ENCODE measurements at places on chromosomes 11 and 22.

GRCh38 chr22:39317775-39318506 is 1.5 kb downstream of the RPL3 start:
- no peak for DNase-seq

GRCh38 chr22:48152164-48152775 is 1389.8 kb downstream of the TBC1D22A start:
- no peak for DNase-seq

- no peak for DNase-seq
Measured at GRCh38 chr22:43205748-43206508, 19.0 kb upstream of the TTLL12 start.

GRCh38 chr11:133228471-133229329 is 303.6 kb downstream of the OPCML start:
- DNase-seq = no peak

DNA sequence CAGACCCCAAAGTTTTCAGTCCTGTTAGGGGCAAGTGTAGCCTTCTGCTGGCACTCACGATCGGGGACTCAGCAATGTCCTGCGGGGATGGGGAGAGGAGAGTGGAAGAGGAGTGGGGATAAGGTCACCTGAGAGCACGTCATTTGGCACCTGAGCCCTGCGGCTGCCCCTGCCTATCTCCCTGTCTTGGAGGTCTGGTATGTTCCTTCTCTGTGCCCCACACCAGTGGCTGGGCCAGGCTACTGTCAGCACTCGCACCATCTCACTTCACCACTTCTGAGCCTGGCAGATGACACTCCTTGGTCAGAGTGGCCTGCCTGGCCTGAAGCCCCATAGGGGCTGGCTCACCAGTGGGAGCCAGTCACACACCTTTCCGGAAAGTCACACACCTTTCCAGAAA is 20.1 kb upstream of the CHADL start:
- no peak for DNase-seq

GRCh38 chr22:26552466-26552865 is 37.5 kb downstream of the TPST2 start:
- DNase-seq = no peak

DNA sequence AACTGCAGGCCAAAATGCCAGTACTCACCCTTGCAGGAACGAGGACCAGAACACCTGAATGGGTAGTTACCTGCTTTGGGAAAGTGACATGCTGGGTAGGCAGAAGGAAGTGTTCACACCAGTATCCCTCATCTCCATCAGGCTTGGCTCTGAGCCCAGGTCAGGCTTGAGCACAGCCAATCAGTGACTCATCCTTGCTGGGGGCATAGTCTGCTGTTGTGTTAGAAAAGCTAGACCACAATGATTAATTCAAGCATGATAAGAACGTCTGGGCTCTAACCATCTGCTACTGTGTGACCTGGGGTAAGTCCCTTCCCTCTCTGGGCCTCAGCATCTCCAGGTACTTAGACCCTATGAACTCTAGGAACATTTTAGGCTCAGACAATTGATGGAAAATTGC is 450.4 kb downstream of the MIAT start:
- peak; percentile 92 for DNase-seq

DNA sequence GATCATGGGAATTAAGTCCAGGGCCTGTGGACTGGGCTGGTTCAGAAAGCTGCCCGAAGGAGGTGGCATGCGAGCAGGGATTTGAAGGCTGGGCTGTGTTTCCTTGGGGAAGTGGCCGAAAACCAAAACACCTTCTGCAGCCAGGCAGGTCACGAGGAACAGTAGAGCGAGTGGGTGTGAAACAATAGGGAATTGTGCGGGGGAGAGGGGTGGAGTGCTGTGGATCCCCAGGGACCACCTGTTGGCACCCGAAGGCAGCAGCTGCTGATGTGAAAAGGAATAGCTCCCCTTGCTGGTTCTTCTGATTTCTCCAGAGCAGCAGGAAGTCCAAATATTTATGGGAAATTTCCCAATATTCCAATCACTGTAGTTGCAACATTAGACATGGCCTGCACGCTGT is 24.6 kb downstream of the TP53I11 start:
- no peak for DNase-seq

GRCh38 chr22:33922349-33922681 is 2.0 kb upstream of the LARGE1 start:
- DNase-seq = no peak

GRCh38 chr22:32721328-32722180 is 80.0 kb upstream of the TIMP3 start:
- DNase-seq = no peak

DNA sequence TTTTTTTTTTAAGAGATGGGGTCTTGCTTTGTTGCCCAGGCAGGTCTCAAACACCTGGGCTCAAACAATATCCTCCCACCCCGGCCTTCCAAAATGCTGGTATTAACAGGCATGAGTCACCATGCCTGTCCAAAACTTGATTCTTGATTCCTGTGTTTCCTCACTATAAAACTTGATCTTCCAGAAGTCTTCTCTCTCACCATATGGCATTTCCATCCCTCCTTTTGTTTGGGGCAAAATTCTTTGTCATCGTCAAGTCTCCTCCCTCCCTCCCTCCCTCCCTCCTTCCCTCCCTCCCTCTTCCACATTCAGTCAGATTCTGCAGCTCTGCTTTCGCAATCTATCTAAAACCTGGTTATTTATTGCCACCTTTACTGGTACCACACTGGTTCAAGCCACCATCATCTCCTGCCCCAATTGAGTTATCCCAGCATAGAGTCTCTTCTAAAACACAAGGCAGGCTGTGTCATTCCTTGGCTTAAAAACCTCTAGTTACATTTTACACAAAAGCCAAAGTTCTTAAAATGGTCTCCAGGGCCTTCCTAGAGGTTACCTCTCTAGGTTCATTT is 65.0 kb upstream of the HORMAD2 start:
- no peak for DNase-seq

DNA sequence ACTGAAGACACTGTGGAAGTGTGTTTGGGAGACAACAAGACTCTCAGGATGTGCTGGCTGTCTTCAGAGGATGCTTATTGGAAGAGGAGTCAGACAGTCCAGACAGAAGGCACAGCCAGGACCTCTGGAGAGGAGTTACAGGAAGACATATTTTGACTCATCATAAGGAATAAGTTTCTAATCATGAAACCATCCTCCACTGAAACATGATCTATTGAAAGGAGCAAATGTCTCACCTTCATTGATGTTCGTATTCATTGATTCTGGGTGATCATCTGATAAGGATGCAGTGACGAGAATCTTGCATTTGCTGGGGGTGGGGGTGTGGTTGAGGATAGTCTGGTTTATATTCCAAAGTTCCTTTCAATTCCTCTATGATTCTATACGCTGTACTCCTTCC is 2.5 kb upstream of the CXCR5 start:
- no peak for DNase-seq

DNA sequence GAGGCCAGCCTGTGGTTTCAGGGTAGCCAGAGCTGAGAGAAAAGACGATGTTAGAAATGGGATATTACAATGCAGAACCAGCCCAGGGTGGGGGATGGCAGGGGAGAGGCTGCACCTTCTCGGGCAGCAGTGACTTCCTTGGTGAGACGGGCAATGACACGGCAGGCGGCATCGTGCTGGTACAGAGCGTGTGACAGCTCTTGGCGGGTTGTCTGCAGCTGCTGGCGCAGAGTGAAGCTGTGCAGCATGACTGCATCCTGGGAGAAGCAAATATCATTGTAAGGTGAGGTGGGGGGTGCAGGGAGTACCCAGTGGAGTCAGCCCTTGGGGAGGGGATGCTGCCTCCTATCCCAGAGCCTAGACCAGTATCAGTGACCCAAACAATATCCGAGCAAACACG is 3.8 kb downstream of the PRPF19 start:
- no peak for DNase-seq

- no peak for DNase-seq
Measured at GRCh38 chr11:72552399-72552910, 118.1 kb upstream of the CLPB start.

- no peak for DNase-seq
Measured at GRCh38 chr11:46632502-46632901, 15.1 kb downstream of the ATG13 start.

GRCh38 chr11:46356924-46357482 is 9.7 kb downstream of the DGKZ start:
- DNase-seq = no peak

GRCh38 chr11:119704849-119705248 is 24.2 kb downstream of the NECTIN1 start:
- DNase-seq = no peak

DNA sequence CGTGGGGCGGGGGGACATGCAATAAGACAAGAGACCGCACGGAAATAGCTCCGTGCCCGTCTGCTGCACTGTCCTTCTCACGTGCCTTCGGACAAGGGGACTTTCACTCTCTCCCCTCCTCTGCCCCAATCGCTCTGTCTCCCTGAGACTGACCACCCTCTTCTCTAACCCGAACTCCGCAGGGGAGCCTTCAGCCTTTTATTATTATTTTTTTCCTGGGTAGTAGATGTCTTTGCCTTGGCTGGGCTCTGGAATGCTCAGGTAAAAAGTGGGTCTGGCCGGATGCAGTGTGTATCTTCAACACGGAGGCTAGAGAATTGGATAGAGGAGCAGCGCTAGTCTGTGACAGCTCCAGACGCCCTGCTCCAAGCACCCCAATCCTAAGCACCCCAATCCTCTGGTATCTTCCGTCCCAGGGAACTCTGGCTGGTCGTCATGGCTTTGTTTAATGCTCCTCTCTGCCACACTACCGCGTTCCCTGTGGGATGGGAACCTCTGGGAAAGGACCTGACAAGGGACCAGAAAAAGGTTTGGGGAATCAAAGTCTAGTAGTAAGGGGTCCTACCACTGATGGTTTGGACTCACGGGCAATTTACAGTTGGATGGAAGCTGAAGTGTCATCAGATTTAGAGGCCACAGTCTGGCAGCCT is 25.1 kb upstream of the ROBO3 start:
- no peak for DNase-seq

DNA sequence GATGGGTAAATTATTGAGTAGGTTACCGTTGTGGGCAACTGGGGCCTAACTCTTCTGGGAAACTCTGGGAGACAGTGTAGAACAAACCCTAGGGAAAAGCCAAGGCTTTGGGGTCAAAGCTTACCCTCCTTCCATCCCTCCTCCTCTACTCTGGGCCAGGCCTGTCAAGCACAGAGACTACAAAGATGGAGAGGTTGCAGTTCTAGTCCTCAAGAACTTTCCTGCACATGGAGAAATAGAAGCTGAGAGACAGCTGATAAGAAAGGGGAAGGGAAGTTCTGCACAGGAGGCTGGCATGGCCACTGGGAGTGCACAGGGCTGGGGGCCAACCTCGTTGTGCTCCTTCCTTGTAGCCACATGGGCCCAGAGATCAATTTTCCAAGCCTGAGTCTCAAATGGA is 67.2 kb upstream of the ALX4 start:
- DNase-seq = no peak

DNA sequence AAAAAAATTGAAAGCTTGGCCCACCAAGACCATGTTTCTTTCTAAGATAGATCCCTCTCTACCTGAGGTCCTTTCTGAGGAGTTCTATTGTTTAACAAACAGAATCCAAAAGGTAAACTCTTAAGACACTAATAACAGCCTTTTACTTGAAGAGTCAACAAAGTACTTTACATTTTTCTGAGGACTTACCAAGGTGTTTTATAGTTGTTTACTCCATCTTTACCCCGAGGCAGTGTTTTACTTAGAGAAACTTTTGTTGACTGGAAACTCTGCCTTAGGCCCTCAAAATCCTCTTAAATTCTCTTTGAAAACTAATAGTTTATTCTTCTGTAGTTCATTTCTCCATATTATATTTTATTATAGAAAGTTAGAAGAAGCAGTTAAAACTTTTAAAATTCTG is 49.7 kb upstream of the NOX4 start:
- DNase-seq = no peak

DNA sequence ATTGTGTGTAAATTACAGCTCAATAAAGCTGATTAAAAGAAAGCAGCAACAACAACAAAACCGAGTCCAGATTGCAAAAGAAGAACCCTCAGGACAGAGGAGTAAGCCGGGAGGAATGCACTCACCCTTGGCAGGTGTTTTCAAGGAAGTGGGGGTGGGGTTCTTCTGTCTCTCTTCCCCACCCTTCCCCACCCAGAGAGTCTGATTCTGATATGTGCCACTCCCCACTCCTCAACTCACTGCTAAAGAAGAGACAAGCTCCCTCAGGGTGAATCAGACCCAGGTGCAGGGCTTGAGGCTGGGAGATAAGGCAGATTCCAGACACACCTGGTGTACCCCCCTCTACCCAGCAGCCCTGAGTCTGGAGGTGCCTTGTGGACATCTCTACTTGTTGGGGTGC is 38.4 kb upstream of the PHF21A start:
- DNase-seq = no peak

DNA sequence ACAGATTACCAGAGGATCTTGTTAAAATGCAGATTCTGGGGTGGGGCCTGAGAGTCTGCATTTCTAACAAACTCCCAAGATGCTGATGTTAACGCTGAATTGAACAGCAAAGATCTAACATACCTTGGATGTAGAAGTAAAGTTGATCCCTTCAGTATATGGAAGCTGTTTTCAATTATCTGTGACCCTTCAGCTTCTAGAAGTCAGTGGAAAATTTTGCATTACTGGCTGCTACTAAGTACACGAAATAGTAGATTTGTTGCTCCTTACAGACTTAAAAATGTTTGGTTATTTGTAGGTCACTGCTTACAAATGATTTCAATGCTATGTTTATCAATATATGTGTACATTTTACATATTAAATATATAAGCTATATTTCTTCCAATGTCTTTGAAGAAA is 107.4 kb downstream of the ARHGAP42 start:
- no peak for DNase-seq

DNA sequence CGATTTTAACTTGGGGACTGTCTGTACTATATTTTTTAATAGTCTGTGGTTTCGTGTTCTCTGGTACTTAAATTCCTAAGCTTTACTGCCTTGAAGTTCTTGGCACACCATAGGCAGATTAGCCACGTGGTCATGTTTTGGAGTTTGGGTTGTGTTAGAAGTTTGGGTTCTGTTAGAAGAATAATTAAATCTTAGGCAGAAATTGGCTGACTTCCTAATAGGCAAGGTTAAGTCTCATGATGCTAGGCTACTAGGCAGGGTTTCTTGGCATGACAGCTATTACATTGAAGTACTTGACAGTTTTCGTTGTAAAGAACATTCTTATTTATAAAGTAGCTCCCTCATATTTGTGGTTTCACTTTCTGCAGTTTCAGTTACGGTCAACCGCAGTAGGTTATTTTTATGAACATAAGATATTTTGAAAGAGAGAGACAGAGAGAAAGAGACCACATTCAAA is 30.0 kb upstream of the MMP7 start:
- no peak for DNase-seq

GRCh38 chr11:35579557-35580396 is 38.5 kb upstream of the FJX1 start:
- DNase-seq = peak; percentile 7

DNA sequence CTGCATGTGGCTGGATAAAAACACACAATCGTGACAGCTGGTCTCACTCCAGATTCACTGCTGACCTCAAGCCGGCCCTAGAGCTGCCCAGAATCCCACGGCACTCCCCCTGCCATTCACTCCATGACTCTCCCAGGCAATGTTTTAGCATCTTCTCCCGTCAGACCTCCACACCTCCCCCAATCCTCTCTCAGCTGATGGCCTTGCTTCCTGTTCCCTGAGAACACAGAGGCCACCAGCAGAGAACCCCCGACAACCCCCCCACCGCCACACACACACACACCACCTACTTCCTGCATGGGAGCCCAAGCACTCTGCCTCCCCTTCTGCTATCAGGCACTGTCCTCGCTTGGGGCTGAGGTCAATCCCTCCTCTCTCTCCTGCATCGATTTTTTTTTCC is 9.3 kb downstream of the TNKS1BP1 start:
- DNase-seq = no peak

- DNase-seq = no peak
Measured at GRCh38 chr11:10314199-10315072, 9.6 kb downstream of the ADM start.

GRCh38 chr11:133227632-133228111 is 304.6 kb downstream of the OPCML start:
- no peak for DNase-seq

- no peak for DNase-seq
Measured at GRCh38 chr22:27885977-27886842, 32.8 kb downstream of the PITPNB start.

Measured in epithelial cell of proximal tubule (primary cell).